ENCODE measurements at places on chromosomes 16 and 17.

DNA sequence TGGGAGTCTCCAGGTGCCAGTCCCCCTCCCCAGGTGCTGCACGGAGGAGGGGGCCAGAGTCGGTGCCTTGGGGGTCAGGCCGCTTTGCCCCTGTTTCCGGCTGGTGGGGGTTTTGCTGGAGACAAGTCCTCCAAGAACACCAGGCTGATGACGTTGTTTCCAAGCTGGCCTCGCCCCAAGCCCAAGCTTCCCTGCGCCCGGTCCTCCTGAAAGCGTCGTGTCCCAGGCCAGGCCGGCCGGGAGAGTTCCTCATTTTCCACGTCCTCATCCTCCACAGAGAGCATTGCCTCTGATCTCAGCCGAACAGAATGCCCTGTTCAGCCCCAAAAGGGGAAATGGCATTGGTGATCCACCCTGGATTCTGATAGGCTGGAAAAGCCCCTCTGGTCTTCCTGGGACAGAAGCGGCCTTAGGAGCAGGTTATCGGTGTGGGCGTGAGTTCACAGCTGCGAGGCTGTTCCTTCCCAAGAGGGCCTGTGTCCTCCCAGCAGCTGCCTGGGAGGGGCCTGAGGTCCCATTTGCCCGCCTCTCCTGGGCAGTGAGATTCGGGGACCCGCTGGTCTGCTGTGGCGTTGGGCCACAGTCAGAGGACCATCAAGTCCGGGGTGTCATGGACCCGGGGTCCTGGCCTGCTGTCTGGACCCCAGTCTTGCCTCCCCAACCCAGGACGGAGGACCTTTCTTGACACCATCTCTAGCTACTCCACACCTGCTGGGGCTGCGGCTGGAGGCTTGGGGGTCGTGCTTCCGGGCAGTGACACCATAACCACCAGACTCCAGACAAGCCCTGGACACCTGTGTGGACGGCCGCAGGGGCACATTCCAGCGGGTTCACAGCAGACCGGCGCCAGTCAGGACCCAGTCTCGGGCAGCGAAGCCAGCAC lies 7.1 kb downstream of the SOX8 start:
- DNase-seq: no peak

GRCh38 chr16:8607214-8607613 lies 14.3 kb upstream of the METTL22 start:
- DNase-seq: no peak

DNA sequence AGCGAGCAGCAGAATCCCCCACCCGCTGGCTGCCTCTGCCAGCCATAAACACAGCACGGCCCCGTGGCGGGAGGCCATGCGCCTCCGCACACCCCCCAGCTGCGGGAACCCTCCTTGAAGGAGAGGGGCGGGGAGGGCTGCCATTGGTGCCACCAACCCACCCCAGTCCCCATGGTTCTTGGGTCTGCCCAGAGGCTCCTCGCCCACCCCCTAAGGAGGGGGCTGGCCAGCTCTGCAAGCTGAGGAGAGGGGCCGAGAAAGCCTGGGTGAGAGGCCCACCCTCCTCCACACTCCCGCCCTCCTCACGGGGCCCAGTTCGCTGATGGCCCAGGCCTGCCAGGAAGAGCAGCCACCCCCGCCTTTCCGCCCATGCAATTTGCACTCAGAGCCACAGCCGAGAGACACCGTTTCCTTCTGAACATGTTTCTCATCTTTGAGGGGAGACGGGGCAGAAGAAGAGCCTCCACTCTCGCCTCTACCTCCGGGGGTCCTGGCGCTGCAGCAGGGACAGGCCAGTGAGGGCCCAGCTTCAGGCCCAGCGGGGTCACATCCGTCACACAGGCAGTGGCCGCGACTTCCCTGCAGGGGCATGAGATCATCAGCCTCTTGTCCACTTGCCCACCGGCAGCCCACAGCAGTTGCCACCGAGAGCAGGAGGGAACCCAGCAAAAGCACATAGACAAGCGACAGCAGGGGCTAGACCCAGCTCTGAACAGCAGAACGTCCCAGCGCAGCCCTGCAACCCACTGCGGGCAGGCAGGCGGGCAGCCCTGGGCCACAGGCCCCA lies 23.0 kb downstream of the KATNB1 start:
- DNase-seq: no peak

- no peak for DNase-seq
Observed at GRCh38 chr16:31916056-31916488, 42.5 kb downstream of the ZNF267 start.

DNA sequence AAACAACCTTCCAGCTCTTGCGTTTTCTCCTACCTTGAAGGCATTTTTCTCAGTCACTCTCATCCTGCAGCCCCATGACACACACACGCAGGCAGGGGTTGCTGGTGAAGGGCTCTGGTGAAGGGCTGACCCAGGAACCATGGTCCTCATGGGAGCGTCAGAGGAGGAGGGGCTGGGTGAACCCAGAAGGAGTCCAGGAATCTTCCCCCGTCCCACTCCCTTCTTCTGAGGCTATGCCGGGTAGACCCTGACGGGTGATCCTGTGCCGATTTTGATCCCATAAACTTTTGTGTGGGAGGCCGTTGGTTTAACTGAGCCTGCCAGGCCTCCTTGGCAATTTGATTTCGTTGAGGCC lies 278.4 kb upstream of the FOXF1 start:
- no peak for DNase-seq

- no peak for DNase-seq
Observed at GRCh38 chr17:44775838-44776621, 17.2 kb downstream of the ADAM11 start.

DNA sequence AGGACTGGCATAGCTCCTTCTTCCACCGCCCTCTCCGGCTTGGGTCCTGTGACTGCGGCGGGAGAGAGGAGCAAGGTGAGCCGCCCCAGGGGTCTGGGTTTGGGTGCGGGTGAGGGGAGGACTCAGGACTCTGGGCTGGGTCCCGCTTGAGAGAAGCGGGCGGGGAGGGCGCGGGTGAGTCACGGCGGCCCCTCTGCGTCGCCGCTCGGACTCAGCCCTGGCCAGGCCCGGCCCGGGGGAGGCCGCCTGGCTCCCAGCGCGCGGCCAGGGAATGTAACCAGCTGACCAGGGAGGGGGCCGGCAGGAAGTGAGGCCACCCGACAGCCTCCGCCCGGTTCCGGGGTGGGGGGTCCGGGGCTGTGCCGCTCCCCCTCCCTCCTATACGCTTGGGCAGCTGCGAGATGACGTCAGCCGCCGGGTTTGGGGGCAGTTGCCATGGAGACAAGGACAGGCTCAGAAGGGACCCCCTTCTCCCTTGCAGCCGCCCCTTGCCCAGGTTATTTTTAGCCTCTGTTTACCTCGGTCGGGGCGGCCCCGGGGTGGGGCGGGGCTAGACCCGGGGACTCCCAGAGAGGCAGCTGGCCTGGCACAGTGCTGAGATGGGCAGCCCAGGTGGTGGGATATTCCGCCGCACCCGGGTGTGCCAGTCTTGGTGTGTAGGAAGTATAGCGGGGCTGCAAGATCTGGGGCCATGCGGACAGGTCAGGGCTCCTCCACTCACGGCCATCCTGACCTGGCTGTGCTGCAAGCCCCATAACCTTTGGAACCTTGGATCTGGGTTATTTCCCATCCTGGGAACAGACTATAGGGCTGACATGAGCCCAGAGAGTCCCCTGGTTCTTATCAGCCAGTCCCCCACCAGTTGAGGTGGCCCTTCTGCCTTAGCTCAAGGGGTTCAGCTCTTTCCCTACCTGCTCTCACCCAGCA lies 1.6 kb downstream of the RIPOR1 start:
- no peak for DNase-seq

DNA sequence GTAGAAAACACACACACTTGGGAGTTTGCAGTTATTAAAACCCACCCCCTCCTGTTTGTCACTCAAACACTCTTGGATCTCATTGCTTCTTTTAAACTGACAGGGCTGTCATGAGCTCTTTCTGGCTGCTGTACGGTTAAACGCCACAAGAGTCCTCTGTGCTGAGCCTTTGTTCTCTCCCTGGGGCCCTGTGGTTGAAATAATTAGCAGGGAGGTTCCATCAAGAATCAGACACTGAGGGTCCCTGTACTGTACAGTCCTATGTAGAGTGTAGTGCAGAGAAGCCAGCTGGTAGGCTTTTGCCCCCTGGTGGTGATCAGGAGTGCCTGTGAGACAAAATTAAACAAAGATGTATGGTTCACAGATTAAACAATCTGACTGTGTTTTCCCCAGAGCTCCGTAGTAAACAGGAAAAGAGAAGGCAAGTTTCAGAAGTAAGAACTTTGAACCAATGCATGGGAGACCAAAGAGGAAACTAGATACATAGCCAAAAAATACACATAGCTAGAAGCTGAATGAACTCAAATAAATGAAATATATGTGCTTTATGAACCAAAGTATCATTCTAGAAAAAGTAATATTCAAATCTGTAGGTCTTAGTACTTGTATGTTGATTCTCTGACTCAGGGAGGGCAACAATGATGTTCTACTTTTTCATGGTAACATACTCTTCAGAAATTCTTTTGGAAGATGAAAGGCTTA lies 1.4 kb upstream of the SSH2 start:
- DNase-seq: peak; percentile 51

GRCh38 chr16:28324235-28324886 lies 32.0 kb downstream of the SBK1 start:
- DNase-seq: no peak

DNA sequence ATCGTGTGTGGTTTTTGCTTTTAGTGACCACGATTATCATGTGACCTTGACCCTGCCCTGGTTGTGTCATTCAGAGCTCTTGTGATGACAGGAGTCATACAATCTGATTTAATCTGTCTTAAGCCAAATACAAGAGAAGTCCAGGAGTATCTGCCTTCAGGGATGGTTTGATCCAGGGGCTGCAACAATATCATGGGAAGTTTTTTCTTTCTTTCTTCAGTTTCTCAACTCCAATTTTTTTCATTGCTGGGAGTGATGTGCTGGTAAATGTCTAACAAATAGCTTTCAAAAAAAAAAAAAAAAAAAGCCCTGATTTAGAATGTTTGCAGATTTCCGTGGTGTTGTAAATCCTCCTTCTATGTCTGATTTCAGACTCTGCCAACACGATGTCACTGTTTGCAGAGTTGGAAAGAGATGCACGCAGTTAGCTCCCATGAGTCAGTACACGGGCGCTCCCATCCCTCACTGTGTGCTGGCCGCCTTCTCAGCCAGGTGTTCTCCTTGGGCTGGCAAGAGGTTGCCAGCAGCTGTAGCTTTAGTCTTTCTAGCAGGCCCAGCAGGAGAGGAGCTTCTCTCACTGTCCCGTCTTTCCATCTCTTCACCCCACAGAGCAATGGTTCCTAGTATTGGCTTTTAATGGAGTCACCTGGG lies 229.7 kb downstream of the SNX29 start:
- no peak for DNase-seq

DNA sequence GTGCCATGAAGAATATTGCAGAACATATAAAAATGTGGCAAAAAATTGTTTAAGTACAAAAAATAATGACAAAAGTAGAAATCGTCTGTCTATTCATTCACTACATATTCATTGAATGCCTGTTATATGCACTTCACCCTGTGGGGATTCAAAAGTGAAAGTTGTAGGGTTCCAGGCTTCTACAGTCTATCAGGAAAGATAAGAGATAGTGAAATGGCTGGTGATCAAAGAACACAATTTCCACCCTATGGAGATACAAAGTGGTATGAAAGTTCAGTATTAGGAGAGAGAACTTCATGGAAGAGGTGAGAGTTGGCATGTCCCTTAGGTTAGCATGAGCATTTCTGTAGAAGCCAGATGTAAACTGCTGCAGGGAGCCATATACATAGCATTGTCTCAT lies 127.0 kb upstream of the PMFBP1 start:
- no peak for DNase-seq

- DNase-seq: no peak
Observed at GRCh38 chr17:39173080-39173479, 7.1 kb upstream of the ARL5C start.

- no peak for DNase-seq
Observed at GRCh38 chr17:63528183-63528582, 5.0 kb downstream of the KCNH6 start.
